ENCODE measurements at places on chromosomes 12 and 14. TPM values are rescaled to one million over a fixed set of nuclear protein-coding genes. Genes with fewer than 3 reads are reported as not detected.
A peak's percentile ranks its signal among the peaks of the same experiment; 100 is the strongest.

GRCh38 chr14:75165586-75166391 is 10.6 kb downstream of the TMED10 start:
- DNase-seq: no peak

The CEBPE gene
- total RNA-seq: not detected

The KRT71 gene
- total RNA-seq: not detected

The ISM2 gene
- total RNA-seq: not detected

- DNase-seq: peak; percentile 15
Observed at GRCh38 chr12:7695566-7696197, at the start of gene GDF3. Gene GDF3 (minus strand): TSS chr12:7695775. CDS start chr12:7695728, 47 bp downstream.

The KRT6B gene
- total RNA-seq: not detected

DNA sequence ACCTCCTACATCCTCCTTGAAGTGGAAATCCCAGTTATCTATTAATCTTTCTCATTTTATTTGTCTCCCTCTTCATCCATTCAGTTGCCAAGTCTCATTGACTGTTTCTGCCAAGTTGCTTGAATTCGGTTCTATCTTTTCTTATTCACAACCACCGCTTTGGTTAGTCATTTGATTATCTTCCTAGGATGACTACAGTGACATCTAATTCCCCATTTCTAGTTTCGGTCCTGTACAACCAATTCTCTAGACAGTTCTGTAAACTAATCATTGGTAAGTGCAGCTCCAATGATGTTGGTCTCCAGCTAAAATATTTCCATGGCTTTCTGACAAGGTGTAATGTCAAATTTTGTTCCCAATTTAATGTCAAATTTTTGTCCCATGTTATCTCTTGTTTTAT is 220.1 kb downstream of the ADAMTS20 start:
- no peak for DNase-seq

The WDHD1 gene
- total RNA-seq: 14.8 TPM

DNA sequence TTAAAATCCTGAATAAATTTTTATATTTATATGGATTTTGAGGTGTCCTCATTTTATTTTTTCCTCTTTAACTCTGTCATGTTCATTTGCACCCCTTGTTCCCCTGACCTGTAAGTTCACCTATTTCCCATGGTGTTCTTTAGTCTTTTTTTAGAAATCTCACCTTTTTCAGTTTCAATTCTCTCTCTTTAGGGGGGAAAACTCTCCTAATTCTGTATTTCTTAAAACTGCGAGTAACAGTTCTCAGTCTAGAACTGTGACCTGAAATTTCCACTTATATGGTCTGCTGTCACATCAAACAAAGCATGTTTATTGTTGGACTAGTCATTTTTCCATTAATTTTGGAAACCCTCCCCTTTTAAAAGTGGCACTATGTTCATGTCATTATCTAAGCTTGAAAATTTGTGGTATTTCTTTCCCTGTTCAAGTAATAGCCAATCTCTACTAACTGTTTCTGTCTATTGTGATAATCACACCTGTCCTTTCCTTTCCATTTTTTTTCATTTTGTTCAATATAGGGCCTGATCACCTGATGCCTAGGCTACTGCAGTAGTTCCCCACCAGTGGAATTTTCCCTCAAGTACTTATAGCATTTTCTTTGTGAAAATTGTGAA is 14.0 kb upstream of the FBXO33 start:
- no peak for DNase-seq

DNA sequence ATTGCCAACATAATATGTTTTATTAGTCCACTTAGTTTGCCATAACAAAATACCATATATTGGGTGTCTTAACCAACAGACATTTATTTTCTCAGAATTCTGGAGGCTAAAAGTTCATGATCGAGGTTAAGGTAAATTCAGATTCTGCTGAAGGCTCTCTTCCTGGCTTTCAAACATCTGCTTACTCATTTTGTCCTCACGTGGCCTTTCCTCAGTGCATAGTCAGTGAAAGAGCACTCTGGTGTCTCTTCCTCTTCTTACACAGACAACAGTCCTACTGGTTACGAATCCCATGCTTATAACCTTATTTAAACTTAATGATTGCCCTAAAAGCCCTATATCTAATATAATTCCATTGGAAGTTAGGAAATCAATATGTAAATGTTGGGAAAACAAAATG is 479.7 kb downstream of the FSCB start:
- peak; percentile 3 for DNase-seq

- peak; percentile 27 for DNase-seq
Observed at GRCh38 chr12:126926023-126926594, 1340.9 kb upstream of the TMEM132C start.

- no peak for DNase-seq
Observed at GRCh38 chr14:35286003-35286600, 6.1 kb upstream of the PSMA6 start.

GRCh38 chr12:52151153-52151836 is 40.5 kb downstream of the KRT80 start:
- no peak for DNase-seq

The PZP gene
- total RNA-seq: not detected

GRCh38 chr14:55448141-55448614 is 7.8 kb upstream of the TBPL2 start:
- peak; percentile 99 for DNase-seq

DNA sequence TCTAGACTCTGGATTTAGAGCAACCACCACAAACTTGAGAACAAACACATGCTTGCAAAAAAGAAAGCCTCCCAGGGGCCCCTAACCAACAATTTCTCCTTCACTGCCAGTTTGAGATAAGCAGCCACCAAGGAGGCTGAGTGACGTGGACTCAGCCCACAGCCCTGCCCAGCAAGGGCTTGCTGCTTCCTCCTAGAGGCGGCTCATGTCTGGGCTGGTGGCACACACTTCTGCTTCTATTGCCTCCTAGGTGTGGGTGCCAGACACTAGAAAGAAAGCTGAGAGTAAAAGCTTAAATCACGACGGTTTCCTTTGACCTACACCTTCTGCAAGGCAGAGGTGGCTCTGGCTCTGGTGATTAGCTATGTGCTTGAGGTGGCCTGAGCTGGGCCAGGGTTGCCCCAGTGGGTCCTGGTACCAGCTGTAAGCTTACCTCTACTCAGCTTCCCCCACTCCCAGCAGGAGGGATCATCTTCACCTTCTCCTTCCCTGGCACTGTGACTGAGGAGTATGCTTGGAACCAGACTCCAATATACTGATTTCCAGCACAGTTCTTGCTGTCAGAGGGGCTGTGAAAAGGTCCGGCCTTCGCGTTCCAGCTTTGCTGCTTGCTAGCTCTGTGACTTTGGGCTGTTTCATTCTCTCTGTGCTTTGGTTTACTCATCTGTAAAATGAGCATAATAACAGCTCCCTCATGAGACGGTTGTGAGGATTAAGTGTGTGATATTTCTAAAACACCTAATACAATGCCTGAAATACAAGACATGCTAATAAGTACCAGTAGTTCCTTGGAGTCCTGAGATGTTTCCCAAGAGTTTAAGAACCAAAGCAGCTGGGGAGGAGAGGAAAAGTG is 89.7 kb upstream of the PARP11 start:
- no peak for DNase-seq

- DNase-seq: peak; percentile 22
Observed at GRCh38 chr12:10771132-10771733, 31.2 kb downstream of the TAS2R7 start.

GRCh38 chr12:104154806-104155205 is 16.8 kb upstream of the NFYB start:
- DNase-seq: no peak

DNA sequence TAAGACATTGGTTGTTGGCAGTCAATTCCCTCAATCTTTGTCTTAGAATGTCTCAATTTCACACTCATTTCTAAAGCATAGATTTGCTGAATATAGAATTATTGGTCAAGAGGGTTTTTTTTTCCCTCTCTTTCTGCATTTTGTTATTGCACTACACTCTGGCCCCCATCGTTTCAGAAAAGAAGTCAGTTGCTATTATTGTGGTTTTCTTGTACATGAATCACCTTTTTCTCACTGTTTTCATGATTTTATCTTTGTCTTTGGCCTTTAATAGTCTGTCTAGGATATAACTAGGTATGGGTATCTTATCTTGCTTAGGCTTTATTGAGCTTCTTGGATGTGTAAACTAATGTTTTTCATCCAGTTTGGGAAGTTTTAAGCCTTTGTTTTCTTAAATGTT is 194.3 kb upstream of the DAAM1 start:
- peak; percentile 13 for DNase-seq

The LGR5 gene
- total RNA-seq: 0.10 TPM

The LUM gene
- not detected for total RNA-seq

The SERPINA3 gene
- not detected for total RNA-seq

DNA sequence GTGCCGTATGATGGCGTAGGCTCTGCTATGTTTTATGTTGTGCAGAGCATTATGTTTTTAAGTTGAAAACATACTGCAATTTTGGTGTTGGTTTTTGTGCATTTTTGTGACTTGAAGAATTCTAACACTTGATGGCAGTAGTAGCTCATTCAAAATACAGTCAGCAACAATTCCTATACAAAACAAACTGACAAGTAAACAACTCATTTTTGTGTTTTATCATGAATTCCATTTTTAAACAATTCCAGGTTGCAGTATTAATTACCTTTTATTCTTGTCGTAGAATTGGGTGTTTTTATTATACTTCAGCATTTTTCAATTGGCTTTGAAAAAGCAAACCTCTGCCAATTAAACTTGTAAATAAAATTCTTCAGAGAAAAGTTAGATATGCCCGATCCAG is 4.1 kb upstream of the CCER1 start:
- no peak for DNase-seq

The LHX5 gene
- total RNA-seq: not detected

Measured in HT1080 (cell line).